CD4-positive, alpha-beta T cell treated with Interleukin-4 for 1 hour (primary cell): ENCODE measurements at places on chromosomes 1 and 21.

DNA sequence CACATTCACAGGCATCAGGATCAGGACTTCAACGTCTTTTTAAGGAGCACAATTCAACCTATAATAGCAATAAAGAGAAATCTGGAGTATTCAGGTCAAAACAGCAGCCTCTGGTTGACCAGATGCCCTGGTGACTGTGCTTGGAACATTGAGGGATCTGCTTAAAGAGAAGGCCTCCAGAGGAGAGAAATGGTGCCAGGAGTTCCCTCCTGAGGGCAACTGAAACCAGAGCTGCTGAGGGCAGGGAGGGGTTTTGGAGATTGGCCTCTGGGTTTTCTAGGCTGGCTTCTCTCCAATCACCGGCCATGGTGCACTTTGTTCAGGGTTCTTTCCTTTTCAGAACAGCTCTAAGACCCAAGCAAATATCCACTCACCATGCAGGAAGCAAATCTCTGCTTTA, 190.7 kb upstream of the KIAA0040 start:
- no peak for DNase-seq

DNA sequence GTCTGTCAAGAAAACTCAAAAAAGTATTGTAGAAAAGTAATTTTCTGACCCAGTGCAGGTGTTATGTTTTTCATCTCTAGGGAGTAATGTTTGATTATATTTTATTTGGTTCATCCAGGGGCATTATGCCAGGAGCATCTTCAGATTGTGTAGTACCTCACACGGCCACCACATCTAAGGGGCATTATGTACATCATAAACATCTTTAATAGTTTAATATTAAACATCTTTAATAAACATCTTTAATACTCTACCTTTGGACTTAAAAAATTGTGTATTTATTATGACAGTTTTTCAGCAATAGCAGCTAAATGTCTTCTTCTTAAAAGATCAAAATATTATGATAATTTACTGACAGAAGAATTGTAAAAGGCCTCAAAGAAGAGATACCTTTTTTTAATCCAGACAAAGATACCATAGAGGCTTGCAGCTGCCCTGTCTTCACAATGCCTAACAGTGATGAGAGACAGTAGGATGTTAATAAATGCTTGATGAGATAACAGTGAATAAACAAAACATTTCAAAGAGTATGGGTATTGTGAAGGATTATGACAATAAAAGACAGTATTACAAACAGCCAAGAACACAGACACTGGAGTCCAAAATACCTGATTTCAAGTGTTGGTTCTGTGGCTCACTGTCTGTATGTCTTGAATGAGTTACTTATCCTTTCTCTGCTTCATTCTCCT, 240.9 kb upstream of the ADGRL2 start:
- no peak for DNase-seq

- DNase-seq, result no peak
Observed at GRCh38 chr21:15472108-15473040, 257.4 kb upstream of the USP25 start.

DNA sequence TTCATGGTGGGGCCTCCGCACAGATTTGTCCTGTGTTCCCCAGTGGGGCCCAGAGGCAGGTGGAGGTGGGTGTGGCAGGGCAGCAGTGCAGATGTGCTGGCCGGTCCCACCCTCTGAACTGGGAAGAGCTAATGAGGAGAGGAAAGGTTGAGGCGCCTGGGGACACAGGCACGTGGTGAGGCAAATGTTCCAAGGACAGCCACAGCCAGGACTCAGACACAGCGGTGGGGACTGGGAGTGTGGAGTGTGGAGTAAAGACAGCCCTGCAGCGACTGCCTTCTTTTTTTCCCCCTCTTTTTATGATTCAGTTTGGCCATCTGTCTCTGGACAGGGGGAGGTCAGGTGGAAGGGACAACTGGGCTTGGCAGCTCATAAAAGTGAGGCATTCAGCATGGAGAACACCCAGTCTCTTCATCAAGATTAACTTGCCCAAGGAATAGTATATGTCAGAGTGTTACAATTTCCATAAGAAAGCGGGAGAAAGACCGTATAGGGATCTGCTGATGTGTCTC, 104.2 kb upstream of the GCLM start:
- no peak for DNase-seq

- DNase-seq, result no peak
Observed at GRCh38 chr21:25370311-25370744, 237.0 kb downstream of the MRPL39 start.

- no peak for DNase-seq
Observed at GRCh38 chr1:198254948-198255347, 98.2 kb downstream of the NEK7 start.

DNA sequence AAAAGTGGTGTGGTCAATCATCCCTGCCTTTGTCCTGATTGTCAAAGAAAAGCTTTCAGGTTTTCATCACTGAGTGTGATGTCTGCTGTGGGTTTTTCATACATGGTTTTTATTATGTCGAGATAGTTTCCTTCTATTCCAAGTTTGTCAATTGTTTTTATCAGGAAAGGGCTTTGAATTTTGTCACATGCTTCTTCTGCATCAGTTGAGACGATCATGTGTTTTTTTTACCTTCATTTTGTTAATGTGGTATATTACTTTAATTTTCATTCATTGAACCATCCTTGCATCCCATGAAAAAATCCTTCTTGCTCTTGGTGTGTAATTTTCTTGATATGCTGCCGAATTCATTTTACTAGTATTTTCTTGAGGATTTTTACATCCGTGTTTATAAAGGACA, 15.5 kb downstream of the PRKCZ start:
- no peak for DNase-seq

DNA sequence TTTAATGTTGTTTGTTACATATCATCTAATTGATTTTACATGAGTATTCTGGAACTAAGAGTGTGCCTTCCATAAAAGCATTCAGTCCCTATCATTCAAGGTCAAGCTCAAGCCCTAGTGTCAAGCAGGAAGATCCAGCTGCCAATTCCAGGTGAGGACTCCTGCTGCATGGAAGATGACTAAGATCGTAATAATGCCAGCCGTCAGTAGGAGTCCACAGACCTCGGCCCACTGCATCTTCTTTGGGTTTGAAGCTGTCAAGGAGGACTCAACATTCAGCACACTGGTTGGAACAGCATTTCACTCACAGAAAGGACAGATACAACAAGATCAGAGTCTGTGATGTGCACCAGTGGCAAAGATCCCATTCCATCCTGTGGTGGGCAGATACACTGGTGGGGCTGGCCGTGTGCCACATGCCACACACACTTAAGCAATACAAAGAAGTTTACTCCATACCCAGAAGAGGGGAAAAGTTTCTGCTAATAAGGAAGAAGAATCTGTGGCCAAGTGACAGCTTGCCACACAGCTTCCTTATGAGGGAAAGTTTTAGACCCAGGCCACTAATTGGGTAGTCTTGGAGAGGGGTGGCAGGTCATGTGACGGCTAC, 160.4 kb downstream of the PIK3R3 start:
- DNase-seq, result no peak

- DNase-seq, result no peak
Observed at GRCh38 chr1:241171991-241172390, 185.0 kb downstream of the RGS7 start.

GRCh38 chr1:223410036-223410435, 16.8 kb downstream of the CCDC185 start:
- no peak for DNase-seq
